ENCODE measurements at places on chromosomes 4 and X.

DNA sequence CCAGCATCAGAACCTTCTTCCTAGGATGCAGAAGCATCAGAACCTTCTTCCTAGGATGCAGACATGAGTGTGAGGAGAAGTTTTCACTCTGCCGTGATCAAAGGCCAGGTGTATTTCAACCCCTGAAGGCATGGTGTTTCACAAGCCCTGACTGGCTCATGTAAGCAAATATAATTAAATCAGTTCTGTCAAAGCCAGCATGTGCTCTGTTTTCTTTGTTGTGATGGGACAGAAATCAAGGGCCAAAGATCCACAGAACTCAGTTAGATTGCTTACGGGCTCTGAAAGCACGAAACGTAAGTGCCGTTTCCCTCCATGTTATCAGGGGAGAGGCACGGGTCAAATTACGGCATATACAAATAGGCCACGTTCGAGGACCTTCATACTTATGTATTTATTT is 32.0 kb upstream of the CLDN24 start:
- no peak for DNase-seq

DNA sequence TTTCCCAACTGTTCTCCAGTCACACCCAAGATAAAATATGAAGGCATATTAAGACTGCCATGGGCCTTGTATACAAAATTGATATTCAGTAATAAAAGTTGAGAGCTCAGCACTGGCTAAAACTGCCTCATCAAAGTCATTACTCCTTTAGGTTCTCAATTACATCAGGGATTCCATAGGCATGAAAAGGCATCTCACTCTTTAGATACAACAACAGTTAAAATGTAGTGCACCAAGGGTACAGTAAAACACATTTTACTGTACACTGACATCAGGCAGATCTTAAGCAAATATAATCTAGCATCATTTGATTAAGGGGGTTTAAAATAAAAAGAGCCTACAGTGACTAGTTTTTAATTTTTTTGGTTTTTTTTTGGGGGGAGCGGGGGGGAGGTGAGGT is 107.7 kb downstream of the PPP3CA start:
- DNase-seq: no peak

DNA sequence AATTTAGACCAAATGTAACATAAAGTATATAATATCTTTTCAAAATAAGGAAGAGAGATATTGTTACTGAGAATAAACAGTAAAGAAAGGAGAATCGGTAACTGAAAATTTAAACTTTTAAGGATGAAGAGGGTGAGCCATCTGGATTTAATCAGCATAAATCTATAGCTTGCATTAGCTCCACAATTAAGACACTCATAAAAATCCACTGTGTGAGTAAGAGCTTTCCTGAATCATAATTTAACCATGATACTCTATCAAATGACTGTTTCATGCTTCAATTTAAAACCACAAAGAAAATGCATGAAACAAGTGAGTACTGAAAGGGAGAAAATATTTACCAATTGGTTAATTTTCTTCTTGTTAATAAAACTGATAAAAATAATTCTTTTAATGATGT is 951.5 kb upstream of the SLIT2 start:
- DNase-seq: no peak

DNA sequence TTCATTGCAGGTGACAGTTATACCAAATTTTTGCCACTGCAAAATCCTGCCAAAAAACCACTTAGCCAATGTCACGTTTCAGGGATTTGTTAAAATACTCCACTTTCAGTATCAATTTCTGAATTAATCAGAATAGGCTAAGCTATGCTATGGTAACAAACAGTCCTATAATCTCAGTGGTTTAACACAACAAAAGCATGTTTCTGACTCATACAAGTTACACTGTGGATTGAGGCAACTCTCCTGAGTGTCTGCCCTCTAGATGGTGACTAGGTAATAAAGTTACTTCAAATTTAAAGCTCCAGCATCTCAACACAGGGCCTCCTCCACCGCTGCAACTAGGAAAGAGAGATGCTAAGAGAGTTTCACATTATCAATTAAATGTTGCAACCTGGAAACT is 23.0 kb upstream of the RADX start:
- no peak for DNase-seq

DNA sequence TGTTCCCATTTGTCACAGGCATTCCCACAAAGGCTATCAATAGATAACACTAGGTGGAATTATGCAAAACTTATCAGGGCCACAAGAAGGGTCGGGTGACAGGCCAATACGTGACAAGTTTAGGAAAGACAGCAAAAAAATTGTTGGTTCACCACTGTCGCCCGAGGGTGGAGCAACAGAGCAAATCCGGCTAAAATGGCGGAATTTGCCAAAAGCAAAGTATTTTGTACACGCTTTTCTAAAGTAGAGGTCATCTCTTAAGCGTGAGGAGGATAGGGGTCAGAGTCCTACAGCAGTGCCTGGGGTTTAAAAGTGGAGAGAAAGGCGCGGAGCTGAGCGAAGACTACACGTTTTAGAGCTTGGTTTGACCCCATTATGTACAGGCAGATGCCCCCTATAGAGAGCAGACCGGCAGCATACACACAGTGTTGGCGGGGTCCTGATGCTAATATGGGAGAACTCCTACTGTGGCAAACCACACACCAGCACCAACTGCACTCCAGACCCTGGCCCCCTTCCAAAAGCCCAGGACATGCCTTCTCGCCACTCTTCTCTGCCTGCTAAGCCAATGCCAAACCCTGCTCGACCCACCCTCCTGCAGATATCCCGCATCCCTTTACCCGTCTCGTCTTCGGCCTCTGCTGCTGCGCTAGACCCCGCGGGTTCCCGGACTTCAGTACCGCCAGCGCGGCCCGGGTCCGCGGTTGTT is 733 bp downstream of the CCNA2 start:
- peak; percentile 11 for DNase-seq

DNA sequence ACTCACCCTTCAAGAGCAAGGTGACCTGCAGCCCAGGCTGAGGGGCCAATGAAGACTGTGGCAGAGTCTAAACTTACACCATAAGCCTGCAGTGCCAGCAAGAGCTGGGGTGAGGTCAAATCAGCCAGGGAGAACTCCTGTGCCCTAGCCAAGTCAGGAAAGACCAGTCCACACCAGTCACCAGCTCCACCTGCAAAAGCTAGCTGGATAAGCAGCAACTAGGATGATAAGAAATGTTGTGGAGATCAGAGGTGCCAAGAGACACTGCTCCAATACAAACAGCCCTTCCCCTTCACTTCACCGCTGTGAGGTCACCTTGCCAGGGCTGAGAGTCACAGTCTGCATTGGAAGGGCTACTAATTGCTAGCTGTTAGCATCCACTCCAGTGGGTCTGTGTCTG is 31.3 kb downstream of the NIPAL1 start:
- DNase-seq: peak; percentile 44

DNA sequence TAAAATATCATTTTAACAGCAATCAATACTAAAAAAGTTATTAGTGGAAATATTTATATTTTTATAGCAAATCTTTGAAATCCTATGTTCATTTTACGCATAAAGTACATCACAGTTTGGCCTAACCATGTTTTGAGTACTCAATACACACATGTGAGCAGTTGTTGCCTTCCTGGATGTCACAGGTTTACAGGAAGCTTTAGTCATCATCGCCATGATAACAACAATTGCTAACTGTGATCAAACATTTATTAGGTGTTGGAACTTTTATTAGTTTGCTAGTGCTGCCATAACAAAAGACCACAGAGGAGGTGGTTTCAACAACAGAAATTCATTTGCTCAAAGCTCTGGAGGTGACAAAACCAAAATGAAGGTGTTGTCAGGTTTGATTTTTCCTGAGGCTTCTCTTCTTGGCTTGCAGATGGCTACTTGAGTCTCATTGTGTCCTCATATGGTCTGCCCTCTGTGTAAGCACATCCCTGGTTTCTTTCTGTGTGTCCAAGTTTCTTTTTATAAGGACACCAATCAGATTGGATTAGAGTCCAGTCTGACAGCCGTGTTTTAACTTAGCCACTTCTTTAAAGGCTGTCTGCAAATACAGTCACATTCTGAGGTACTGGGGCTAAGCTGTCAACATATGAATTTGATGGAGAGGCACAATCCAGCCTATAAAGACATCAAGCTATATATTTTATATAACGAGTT is 43.1 kb upstream of the BOD1L1 start:
- no peak for DNase-seq

DNA sequence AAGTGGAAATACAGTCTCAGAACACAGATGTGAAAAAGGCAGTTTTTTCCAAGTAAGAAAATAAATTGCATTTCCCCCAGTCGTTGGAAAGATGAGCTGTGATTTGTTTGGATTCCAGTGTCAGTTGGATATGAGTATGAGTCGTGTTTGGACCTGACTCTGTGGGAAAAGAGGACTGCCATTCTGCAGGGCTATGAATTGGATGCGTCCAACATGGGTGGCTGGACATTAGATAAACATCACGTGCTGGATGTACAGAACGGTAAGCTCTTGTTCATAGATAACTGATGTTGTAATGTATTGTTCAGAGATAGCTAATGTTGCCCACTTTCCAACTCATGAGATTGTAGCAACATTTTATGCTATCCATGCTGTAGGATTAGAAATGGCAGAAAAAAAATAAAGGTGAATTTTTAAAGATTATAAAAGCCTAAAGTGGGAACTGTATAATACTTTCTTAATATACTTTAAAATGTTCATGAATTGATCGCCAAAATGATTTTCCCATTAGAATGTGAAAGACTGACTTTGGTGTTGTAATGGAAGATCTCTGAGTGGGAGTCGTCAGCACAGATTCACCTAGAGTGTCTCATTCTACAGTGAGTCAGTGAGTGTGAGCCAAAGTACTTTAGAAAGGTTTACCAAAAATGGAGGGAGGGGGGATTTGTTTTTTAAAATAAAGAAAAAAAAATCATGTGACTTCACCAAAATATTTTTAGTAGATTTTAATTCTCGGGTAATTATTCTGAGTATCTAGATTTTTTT is 178.7 kb downstream of the DCTD start:
- no peak for DNase-seq

GRCh38 chr4:6971536-6972374 is 62.1 kb downstream of the TBC1D14 start:
- no peak for DNase-seq

DNA sequence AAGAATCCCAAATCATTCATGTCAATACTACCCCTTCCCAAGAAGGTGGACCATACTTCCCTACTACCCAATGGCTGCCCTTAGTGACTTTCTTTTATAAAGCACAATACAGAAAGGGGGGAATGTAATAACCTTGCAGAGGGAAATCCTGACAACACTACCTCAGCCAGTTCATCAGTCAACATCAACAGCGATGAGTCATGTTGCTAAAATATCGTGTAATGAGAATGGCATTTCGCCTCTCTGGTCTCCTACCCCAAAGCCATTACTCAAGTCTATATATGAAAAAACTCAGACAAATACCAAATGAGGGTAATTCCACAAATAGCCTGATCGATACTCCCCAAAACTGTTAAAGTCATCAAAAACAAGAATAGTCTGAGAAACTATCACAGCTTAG is 3.3 kb upstream of the MAGEA8 start:
- no peak for DNase-seq

- no peak for DNase-seq
These were observed 52.6 kb downstream of the OSTC start for GRCh38 chr4:108702960-108703359.

- DNase-seq: no peak
These were observed 13.9 kb upstream of the KLF3 start for GRCh38 chr4:38650133-38650532.

DNA sequence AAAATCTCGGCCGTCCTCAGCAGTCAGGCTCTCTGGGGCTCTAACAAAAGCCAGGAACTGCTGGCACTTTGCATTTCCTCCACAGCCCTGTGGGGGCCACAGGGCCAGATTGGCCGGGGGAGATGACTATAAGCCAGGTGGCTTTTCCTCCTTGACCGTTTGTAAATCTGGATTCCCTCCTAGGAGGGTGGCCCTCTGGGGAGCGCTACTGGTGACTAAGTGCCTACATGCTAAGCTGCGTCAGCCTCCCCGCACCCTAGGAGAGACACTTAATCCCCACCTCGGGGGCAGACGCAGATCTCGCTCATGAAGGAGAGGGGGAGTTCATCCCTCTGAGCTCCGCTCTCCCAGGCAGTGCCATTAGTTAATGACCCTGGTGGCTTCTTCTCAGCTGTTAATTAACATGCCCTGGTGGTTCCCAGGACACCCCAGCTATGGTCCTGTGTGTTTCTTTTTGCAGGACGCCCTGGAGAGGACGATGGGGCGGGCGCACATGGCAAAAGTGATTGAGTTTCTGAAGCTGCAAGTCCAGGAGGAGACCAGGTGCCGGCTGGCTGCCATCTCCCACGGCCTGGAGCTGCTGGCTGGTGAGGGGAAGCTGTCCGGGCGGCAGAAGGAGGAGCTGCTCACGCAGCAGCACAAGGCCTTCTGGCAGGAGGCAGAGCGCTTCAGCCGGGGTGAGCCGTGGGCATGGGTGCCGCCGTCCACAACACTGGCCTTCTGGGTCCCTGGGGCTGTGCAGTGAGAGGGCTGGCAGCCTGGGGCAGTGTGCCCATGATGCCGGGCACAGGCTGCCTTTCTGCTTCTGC is 41.6 kb downstream of the EVC start:
- DNase-seq: no peak

GRCh38 chrX:132292793-132293192 is 73.5 kb upstream of the RAP2C start:
- DNase-seq: no peak

GRCh38 chrX:88937616-88938015 is 190.6 kb downstream of the CPXCR1 start:
- DNase-seq: no peak

- no peak for DNase-seq
These were observed 72.2 kb upstream of the GABRG1 start for GRCh38 chr4:46196086-46196485.

GRCh38 chr4:15396157-15396800 is 31.6 kb upstream of the C1QTNF7 start:
- no peak for DNase-seq

GRCh38 chr4:157459785-157460184 is 239.3 kb downstream of the GRIA2 start:
- no peak for DNase-seq

DNA sequence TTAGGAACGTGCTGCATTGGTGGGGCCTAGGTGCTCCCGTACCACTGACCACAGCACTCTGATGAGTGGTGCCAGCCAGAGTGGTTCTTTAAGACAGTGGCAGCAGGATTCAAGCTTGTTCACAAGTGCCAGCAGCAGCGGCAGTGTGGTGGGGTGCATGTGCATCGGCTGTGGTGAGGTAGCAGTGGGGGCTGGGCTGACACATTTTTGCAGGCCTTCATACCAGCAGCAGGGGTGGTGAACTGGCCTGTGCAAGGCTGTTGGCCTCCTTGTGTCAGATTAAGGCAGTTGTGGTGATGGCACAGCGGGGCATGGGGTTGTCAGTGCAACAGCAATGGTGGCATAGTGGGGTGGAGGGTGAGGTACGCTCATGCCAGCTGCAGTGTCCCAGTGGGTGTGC is 131.4 kb downstream of the PABPC4L start:
- DNase-seq: no peak

GRCh38 chr4:158782551-158783360 is 13.9 kb downstream of the FNIP2 start:
- no peak for DNase-seq

GRCh38 chrX:132031867-132032266 is 8.8 kb downstream of the STK26 start:
- no peak for DNase-seq

DNA sequence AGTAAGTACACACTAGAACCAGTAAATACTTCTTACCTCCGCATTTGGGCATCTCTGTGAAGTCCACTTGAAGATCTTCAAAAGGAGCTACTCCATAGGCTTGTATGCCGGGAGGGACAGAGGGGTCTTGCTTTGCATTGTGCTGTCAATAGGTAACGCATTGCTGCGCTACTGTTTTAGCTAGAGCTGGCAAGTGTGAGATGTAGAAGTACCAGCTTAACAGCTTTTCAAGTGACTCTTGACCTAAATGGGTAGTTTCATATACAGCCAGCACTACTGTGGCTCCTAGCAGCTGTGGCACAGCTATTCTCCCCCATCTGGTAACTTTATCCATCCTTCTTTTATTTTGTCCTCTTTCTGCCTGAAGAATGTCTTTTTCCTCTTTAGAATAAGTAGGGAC is 205.3 kb upstream of the KLF8 start:
- no peak for DNase-seq

Measured in heart right ventricle (tissue), 16 donors.